ENCODE measurements at places on chromosomes 16 and 17.

DNA sequence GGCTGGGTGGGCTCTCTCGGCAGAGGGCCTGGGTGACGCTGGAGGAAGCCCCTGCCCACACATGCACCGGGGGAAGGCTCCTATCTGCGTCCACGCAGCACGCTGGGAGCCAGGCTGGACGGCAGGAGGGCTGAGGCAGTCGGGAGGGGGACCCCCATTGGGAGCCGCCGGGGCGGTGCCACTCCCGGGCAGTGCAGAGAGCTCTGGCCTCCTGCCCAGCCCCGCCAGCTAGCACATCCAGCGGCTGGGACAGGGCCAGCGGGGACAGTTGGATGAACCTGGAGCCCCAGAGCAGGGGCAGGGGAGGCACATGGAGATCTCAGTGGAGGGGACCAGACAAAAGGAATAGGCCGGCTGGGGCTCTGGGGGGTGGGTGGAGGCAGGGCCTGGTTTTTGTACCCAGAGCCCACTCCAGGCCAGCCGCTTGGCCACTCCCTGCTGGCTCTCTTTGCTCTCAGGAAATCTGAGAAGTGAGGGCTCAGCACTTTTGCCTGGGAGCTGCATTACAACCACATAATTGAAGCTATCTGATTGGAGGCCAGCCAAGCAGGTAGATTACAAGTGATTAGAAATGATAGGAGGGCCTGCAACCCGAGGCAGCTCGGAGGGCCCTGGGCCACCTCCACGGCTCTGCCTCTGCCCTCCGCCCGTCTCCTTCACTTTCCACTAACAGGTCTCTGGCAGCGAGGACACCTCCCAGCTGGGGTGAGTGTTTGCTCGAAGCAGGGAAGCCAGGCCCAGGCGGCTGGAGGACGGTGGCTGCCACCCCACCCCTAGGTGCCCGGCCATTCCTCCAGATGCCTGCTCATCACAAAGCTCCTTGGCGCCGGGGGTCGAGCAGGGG, 40.1 kb downstream of the ENGASE start:
- DNase-seq: no peak

- DNase-seq: no peak
Observed at GRCh38 chr17:7854851-7855659, at the start of gene TMEM88. TSS of gene TMEM88 (plus strand) at chr17:7855066. CDS start at chr17:7855075, 9 bp downstream.

GRCh38 chr17:59804901-59805465, 87.8 kb downstream of the TUBD1 start:
- DNase-seq: peak; percentile 52

DNA sequence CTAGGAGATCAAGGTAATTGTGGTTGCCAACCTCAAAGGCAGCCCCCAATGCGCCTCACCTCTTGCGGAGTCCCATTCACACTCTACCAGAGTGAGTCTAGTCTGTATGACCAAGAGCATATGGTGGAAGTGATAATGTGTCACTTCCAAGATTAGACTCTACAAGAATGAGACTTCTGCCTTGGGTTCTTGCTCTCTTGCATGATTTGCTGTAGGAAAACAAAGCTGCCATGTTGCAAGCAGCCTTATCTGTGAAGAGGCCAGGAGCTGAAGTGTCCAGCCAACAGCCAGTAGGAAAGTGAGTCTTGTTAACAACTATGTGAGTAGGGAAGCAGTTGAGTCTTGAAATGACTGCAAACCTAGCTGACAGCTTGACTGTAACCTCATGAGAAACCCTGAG, 3.4 kb downstream of the TERF2 start:
- no peak for DNase-seq

DNA sequence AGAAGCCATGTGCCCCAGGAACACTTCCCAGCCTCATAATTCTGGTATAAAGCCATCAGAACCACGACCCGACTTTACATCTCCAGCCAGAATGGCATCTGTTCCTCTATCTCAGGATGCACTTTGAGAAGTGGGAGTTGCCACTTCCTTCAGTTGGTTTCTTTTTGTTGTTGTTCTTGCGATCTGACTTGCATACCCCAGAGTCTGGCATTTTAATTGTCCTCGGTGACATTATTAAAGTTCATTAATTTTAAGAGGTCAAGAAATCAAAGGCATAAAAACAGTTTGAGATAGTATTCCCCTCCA, 13.5 kb downstream of the MARCHF10 start:
- DNase-seq: no peak

- no peak for DNase-seq
Observed at GRCh38 chr16:50351116-50351515, 17.7 kb downstream of the BRD7 start.

Data from fibroblast of pulmonary artery (primary cell).